Skeletal muscle cell (primary cell): ENCODE measurements at places on chromosomes 7 and 10.
A peak's percentile ranks its signal among the peaks of the same experiment; 100 is the strongest.

GRCh38 chr7:93108003-93108402 is 9.8 kb downstream of the SAMD9 start:
- DNase-seq, result no peak

DNA sequence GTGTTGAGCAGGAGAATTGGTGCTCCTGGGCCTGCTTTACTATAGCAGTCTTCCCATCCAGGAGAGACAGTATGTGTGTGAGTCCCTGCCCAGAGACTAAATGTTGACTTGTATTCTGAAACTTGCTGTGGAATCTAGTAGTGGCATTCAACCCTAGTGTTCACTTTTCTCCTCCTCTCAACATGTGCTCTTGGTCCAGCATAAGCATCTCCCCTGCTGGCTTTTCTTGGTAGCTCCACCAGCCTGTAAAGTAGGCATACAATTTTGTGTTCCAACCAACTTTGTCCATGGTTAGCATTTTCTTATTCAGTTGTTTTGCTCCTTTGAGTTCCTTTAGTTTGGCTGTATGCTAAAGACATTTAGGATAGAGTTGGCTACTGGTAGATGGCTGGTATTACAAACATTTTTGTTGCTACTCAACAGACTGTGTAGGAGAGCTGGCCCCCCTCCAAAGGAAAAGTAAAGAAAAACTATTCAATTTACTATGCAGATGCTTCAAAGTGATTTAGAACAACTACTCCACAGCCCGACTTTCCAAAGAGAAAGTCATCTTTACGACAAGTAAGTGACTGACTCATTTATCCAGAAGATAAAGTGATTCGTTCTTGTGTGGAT is 46.0 kb downstream of the ASB4 start:
- no peak for DNase-seq

DNA sequence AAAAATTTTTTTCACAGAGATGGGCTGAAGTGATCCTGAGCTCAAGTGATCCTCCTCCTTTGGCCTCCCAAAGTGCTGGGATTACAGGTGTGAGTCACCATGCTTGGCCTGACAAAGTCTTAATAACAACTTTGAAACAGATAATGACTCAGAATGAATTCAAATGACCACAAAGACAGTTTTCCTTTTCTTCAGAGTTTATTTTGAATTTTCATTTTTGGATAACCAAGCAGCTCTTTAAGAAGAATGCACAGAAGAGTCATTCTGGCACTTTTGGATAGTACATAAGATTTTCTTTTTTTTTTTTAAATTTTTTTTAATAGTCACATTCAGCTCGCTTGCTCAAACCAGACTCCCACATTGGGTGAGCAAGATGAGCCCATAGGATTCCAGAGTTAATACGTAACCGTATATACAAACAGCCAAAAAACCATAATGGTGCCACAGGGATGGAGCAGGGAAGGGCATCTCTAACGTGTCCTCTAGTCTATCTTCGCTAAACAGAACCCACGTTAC is 43.0 kb upstream of the NMT2 start:
- no peak for DNase-seq

- DNase-seq, result no peak
These were observed 15.6 kb upstream of the LMTK2 start for GRCh38 chr7:98091061-98091460.

- no peak for DNase-seq
These were observed 88.7 kb upstream of the NRP1 start for GRCh38 chr10:33423154-33423529.

DNA sequence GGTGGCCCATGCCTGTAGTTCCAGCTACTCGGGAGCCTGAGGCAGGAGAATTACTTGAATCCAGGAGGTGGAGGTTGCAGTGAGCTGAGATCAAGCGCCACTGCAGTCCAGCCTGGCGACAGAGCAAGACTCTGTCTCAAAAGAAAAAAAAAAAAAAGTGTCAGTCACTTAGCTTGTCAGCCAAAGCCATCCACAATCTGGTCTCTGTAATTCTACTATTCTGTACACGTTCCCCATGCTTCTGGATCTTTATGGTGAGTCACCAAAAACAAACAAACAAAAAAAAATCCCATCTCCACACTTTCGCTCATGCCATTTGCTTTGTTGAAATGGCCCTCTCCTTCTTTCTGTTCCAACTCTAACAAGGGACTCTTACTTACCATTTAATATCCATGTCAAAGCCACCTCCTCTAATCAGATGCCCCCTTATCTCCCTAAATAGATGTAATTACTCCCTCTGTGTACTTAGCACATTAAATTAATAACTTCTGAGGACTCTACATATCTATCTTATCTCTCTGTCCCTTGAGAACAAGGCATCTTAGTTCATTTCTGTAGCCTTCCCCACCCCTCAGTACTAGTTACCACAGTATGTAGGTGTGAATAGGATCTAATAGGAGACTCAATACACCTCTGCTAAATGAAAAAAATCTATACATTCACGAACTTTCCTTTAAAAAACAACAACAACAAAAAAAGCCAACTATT is 128.4 kb downstream of the ELMO1 start:
- no peak for DNase-seq

GRCh38 chr7:52463341-52463740 is 572.1 kb upstream of the POM121L12 start:
- DNase-seq, result no peak

DNA sequence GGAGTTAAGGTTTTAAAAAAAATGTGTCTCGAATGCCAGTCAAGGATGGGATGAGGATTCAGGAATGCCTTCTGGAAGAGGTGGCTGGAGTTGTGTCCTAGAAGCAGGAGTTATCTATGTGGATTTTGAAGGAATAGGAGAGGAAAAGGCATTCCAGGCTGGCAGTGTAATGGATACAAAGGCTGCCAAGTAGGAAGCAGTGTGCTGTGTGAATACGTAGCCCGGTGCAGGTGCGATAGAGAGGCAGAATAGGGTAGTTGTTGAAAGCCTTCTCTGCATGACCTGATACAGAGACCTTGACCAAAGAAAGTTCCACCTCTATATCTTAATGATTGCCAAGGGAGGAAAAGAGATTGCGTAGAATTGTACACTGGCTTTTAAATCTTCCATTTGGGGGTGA is 128.1 kb upstream of the ITGB1 start:
- DNase-seq, result no peak

DNA sequence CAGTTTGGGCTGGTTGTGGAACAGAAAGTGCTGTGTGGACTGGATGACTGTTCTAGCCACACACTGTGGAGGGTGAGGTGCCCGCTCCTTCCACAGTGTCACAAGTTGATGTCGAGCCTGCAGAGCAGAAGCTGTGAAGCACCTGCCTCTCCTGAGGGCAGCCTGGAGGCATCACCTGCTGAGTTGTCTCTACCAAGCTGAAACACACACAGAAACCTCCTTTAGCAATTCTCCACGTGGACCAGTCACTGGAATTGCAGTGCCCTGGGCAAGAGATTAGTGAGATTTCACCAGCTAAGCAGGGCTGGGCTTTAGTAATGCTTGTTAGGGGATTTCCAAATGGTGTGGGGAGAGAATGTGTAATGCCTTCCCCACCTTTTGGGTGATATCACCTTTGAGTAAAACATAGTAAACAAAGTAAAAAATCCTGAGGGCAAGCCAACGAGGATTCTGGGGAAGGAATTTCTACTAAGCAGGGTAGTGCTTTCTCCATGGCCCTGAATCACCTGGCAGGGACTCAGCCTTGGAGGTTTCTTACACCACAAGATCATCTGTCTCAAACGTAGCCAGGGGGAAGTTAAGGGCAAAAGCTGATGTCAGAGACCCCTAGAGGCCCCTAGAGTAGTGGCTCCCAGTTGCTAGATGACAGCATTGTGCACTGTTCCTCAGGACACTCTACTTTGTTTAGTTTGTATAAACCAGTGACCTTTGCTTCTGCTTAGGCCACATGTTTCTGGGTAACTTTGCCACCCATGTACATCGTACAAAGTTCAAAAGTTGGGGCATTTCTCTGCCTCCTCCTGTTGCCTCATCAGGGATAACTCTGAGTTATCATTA is 233.1 kb upstream of the IGFBP3 start:
- no peak for DNase-seq

GRCh38 chr10:50648089-50648934 is 24.6 kb upstream of the SGMS1 start:
- no peak for DNase-seq

GRCh38 chr10:58747687-58748086 is 235.0 kb downstream of the BICC1 start:
- DNase-seq, result no peak

DNA sequence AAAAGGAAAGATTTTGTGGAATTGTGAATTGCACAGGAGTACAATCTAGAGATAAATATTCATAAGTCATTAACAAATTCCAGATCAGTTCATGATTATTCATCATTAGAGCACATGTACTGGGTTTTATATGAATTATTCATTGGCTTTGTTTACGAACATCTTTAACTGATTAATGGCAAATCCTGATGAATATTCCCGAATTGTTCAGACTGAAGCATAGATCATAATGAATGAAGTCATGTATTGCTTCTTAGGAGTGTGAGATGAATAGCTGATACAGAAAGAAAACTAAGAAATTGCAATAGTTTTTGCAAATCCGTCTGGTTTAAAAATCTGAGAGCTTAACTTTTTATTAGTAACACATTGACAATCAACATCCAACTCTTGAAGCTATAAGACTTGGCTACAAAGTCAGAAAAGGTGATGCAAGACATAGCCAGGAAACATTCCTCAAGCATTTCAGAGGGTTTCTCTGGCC is 183.6 kb upstream of the DGKB start:
- peak; percentile 33 for DNase-seq

DNA sequence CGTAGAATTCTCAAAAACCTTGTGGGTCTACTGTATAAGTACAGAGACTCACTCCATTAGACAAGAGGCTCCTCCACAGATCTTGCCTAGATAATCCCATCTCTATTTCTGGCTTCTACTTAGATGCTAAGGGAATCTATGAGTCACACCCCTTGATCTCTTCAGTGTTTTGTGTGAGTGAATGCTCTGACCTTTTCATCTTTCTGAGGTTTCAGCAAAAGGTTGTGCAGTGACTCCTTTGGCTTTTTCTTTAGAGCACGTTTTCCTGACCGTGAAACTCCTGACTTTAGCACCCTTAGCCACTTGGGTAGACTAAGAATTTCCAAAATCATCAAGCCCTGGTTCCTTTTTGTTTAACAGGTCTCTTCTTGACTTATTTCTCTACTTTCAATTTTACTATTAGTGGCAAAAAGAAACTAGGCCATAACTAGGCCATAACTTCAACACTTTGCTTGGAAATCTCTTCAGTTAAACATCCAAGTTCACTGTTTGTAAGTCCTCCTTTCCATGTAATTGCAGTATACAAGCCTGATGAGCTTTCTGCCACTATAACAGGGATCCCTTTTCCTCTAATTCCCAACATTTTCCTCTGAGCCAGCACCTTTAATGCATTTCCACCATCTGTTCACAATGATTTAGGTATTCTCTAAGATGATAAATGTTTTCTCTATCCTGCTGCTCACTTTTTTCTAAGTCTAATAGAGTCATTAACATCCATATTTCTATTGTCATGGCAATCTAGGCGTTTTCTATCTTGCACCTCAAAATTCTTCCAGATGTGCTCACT is 19.4 kb downstream of the COPG2 start:
- DNase-seq, result no peak

GRCh38 chr10:18417950-18418527 is 233.3 kb downstream of the NSUN6 start:
- no peak for DNase-seq

DNA sequence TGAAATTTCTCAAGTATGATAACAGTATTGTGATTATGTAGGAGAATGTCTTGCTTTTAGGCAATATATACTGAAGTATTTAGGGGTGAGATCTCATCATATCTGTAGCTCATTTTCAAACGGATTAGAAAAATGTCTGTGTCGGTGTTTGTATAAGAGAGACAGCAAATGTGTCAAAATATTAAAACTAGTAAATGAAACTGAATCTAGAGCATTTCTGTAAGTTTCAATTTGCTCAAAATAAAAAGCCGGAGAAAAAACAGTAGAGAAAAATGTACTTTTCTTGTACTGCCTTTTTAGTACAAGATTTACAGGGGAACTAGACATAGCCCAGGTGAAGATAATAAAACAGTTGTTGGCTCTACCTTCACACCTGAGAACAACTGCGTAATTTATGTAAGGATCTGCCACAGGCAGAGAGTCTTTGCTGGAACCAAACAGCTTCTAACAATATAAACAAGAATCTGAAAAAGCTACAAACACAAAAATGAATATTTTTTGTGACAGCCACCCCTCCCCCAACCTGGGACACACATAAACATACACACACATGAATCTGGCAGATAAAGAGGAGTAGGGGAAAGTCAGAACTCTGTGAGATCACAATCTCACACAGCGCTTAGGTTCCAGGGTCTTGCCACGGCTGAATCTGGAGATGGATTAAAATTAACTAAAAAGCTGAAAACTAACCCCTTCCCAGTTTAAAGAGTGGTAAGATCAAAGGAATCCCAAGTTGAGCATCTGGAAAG is 153.3 kb downstream of the AVL9 start:
- DNase-seq, result no peak

GRCh38 chr7:95527776-95528250 is 42.1 kb downstream of the ASB4 start:
- DNase-seq, result no peak

DNA sequence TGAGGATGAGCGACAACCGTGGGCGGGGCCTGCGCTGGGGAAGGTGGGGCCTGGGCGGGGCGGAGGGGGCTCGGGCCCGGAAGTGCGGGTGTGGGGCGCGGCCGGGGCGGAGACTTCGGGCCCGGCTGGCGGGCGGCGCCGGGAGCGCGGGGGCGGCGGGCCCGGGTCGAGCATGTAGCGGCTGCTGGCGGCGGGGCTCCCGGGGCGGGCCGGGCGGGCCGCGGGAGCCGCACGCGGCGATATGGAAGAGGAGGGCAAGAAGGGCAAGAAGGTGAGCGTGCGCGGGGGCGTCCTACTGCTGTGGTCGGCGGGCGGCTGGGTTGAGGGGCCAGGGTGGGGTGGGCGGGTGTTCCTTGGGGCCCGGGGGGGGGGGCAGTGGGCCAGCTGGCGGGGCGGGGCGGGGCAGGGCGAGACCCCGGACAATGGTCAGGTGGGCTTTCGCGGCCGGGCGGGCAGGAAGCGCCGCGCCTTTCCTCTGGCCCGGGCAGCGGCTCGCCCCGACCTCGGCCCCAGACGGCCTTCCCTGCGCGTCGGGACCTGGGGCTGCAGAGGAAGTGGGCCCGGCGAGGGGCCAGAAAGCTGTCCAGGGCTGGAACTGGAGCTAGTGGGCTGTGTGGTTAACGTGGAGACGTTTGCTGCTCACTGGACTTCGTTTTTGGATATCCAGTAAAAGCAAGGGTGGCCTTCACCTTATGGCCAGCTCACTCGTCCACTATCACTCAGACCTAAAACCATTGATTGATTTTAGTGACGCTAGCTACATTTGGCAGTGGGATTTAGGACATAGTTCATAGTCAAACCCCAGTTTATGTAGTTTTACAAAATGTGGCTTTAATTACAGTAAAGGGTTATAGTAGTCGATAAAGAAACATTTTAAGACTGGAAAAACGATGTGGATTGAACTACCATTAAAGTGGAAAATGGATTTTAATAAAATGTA is at the start of gene CCM2:
Gene CCM2, plus strand, starts transcription at position 109 of the 940 bp plus-strand sequence. Its CDS starts 133 bp downstream, at position 242.
- DNase-seq, result no peak
